SK-N-DZ (cell line): ENCODE measurements at places on chromosomes 4 and X.

DNA sequence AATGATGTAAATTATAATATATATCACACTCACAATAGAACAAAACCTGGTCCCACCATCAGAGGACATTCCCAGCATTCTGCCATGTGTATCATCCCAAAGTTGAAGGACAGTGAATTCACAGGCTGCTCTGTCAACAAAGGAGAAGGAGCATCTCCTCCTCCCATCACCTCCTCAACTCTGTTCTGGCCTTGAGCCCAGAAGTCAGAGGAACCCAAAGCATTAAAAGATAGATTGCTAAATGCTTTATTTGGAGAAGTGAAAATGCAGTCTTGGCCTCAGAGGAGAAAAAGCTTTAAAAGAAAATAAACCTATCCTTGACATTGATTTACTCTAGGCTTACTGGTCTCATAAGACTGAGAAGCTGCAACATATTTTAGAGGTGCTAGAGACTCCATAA is 268.8 kb upstream of the RASGEF1B start:
- no peak for DNase-seq

DNA sequence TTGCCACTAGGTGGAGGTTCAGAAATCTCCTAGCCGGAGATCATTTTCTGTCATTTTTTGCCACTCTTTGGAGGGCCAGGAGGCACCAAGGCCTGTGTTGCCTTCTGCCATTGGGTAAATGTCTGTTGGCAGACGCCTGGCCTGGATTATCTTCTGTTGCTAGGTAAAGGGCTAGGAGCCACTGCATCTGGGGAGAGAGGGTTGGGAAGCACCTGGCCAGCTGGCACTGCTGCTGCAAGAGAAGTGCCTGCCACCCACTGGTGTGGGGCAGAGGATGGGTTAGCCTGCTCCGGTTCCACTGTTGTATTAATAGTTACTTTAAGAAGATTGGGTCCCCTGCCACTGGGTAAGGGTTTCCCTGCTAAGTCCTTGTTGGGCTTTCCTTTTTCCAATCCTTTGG is 58.1 kb downstream of the AWAT2 start:
- no peak for DNase-seq

DNA sequence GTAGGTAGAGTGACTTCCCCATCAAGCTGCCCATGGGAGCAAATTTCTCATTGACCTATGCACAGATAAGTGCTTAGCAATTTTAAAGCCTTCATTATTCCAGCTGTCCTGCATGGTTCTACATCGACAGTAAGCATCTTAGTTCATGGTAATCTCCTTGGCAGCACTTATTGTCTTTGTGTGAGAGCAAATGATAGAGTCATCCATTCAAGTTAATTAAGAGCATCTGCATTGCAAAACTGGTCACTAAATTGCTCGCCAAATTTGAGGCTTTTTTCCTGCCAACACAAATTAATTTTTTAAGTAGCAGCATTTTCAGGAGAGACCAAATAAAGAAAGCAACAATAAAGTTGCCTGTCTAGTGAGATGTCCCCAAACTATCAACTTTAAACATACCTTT is 76.7 kb downstream of the SH3BGRL start:
- DNase-seq = no peak

- no peak for DNase-seq
Measured at GRCh38 chr4:185227131-185227551, 17.7 kb downstream of the SNX25 start.

- DNase-seq = no peak
Measured at GRCh38 chrX:10598540-10598939, 21.8 kb downstream of the MID1 start.

GRCh38 chr4:159735281-159736207 is 632.7 kb downstream of the RAPGEF2 start:
- DNase-seq = no peak
